WTC11 (cell line): ENCODE measurements at places on chromosomes 12 and 14.
A peak's percentile ranks its signal among the peaks of the same experiment; 100 is the strongest.

DNA sequence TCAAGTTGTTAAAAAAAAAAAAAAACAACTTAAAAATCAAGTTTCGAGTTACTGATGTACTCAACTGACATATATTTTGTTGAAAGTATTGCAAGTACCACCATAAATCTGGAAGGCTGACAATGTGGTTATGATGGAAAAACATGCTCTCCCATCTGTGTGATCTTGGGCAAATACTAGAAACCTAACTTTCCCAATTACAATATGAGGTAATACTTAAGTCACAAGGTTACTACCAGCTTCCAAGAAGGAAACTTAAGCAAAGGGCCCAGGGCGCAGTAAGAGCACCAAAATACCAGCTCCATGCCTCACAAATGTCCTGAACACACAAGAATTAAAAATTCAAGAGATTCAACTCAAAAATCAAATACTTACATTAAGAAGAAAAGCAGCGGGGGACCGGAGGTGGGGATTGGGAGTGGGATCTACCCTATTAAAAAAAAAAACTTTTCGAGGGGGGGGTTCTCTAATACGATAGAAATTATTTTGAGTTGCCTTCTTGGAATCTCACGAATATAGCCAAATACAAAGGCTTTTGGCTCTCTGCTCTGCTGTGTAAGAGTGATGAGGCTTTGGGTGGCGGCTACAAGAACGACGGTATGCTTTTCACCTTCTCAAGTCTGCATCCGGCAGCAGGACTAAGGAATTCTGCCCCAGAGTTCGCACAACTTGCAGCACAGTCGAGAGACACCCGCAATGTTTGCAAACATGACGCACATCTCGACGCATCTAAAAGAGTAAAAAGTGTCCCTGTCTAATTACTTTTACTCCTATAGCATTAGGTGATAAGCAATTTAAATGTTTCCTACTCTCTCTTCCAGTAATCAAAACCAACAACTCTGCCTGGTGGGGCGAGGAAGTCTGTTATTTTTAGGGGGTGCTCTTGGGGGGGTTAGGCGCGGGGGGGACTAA is 1.1 kb downstream of the SAV1 start:
- H3K4me1 ChIP-seq, result peaks cover 23% of the 10 kb centered on the region
- peaks cover 28% of the 10 kb centered on the region for H3K36me3 ChIP-seq
- no peak overlapping the region; the same call in 1 of the 2 replicates for H3K4me3 ChIP-seq
- peak overlapping the region; percentile 98 for H3K27ac ChIP-seq

GRCh38 chr12:32496946-32497345 is 97.6 kb downstream of the FGD4 start:
- DNase-seq, result no peak
- H3K27me3 ChIP-seq, result no peaks in the 10 kb centered on the region
- no peak overlapping the region for H3K27ac ChIP-seq

GRCh38 chr12:79690638-79691510 is at the start of gene PAWR:
Gene PAWR, minus strand, starts transcription at chr12:79690964. Its CDS starts 720 bp downstream, at chr12:79690244.
- DNase-seq, result peak; percentile 90
- H3K4me1 ChIP-seq, result peaks cover 34% of the 10 kb centered on the region
- peak within 1 kb of the TSS; percentile 99 for H3K27ac ChIP-seq
- H3K27me3 ChIP-seq, result no peaks in the 10 kb centered on the region; the same call in 1 of the 2 replicates
- H3K4me3 ChIP-seq, result peak within 1 kb of the TSS; percentile 85

DNA sequence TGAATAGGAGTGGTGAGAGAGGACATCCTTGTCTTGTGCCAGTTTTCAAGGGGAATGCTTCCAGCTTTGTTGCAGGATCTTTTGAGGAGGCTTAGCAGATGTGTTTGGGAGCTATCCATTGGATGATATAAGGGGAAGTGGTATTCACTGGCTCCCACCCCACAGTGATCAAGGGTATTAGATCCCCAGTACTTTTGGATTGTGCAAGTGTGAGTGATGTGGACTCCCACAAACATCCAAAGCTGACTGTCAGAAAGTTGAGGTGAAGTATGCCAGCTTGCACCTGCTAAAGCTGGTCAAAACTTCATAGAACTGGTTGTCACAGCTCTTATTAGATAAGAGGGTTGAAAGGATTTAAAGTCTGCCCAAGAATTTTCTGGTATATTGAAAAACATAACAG is 110.1 kb upstream of the BTG1 start:
- H3K27me3 ChIP-seq, result no peaks in the 10 kb centered on the region
- peaks cover 10% of the 10 kb centered on the region for H3K4me1 ChIP-seq
- no peak overlapping the region for H3K27ac ChIP-seq
- H3K36me3 ChIP-seq, result no peaks in the 10 kb centered on the region

DNA sequence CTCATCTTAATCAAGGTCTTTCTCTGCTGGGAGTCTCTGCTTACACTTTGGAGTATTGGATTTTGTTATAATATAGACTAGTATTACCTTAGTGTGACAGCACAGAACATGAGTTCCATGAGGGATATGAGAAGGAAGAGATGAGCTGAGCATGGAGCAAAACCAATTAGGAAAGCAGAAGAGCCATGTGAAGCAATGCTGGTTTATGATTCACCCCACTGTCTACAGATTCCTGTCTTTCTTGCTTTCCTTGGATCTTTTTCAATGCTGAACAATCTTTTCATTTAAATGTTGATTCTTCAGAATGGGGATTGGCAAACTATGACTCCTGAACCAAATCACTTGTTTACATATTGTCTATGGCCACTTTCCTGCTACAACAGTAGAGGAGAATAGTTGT is 70.4 kb upstream of the KITLG start:
- 0 out of 2 replicates have a peak, but pooled peaks cover 3% of the 10 kb centered on the region for H3K4me1 ChIP-seq
- no peaks in the 10 kb centered on the region for H3K36me3 ChIP-seq
- DNase-seq, result no peak
- H3K27ac ChIP-seq, result no peak overlapping the region

DNA sequence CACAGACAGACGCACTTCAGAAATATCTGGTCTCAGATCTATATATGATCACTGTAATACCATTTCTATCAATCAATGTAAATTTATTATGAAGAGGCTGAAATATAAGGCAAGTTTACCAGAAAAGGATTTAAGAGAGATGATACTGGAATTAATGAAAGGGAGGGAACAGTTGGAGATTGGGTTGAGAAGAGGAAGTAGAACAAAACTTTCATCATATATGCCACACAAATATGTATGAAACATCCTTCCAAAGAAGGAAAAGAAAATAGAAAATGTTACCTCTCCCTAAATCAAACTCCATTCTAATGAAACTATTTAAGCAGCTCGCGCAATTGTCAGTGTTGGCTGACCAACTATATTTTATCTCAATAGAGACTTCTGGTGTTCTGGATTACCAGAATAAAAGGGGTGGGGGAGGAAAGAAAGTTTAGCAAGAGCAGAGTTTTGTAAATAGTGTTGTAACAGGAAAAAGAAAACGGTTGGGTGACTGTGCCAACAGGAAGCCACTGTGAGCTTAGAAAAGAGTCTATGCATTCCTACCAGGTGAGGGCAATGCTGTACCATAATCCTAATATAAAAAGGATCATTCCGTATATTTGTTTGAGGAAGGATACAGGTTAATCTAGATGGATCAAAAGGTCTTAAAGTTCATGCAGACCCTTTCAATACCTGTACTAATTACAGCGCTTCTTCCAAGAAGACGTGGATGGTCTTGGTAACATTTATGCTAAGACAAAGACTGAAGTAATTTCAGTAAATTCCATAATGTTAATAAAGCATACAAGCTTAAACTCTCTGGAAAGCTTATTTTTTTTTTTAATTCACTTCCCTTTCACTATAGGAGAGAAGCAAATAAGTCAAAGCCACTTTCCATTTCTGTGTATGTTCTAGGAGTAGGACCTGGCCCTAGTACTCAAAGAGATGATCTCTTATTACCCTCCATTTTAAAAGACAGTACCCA is 14.5 kb upstream of the LLPH start:
- no peaks in the 10 kb centered on the region; the same call in 1 of the 2 replicates for H3K27me3 ChIP-seq
- H3K27ac ChIP-seq, result peak overlapping the region; percentile 75; the same call in 1 of the 2 replicates
- peaks cover 16% of the 10 kb centered on the region for H3K4me1 ChIP-seq
- H3K36me3 ChIP-seq, result peaks cover 29% of the 10 kb centered on the region
- H3K4me3 ChIP-seq, result no peak overlapping the region
- no peak for DNase-seq
